ENCODE measurements at places on chromosomes 11 and 22.
A peak's percentile ranks its signal among the peaks of the same experiment; 100 is the strongest.

DNA sequence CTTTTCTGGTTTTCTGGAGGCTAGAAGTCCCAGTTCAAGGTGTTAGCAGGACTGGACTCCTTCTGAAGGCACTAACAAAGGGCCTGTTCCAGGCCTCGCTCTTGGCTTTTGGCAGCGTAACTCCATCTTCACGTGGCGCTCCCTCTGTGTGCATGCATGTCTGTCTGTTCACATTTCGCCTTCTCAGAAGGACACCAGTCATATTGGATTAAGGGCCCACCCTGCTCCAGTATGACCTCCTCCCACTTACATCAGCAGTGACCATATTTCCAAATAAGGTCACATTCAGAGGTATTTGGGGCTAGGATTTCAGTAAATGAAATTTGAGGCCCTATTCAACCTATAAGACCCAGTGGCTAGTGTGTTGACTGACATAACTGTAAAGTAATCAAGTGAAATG lies 20.0 kb downstream of the APLP2 start:
- DNase-seq = no peak

DNA sequence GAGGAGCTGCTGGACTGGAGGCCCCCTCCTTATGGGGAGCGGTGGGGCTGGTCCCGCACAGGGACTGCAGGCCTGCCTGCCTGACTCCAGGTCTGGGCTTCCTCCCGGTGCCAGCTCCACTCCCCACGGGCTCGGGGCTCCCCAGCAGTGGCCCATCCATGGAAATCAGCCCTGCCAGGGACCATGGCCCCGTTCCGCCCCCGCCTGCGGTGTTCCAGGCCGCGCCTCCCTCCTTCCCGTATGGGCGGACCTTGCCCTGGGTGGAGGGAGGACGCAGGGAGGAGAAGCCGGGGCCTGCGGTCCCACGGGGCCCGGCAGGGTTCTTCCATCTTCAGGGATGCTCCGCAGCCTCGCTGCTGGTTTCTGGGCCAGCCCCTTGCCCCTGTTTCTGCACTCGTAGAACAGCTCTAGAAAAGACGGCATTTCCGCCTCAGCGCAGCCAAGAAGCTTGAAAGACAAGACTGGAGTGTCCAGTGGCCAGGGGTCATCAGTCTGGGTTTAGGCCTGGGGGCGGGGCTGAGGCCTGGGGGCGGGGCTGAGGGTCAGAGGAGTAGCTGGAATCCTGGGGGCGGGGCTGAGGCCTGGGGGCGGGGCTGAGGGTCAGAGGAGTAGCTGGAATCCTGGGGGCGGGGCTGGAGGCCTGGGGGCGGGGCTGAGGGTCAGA lies 1330.6 kb downstream of the BRD1 start:
- no peak for DNase-seq

DNA sequence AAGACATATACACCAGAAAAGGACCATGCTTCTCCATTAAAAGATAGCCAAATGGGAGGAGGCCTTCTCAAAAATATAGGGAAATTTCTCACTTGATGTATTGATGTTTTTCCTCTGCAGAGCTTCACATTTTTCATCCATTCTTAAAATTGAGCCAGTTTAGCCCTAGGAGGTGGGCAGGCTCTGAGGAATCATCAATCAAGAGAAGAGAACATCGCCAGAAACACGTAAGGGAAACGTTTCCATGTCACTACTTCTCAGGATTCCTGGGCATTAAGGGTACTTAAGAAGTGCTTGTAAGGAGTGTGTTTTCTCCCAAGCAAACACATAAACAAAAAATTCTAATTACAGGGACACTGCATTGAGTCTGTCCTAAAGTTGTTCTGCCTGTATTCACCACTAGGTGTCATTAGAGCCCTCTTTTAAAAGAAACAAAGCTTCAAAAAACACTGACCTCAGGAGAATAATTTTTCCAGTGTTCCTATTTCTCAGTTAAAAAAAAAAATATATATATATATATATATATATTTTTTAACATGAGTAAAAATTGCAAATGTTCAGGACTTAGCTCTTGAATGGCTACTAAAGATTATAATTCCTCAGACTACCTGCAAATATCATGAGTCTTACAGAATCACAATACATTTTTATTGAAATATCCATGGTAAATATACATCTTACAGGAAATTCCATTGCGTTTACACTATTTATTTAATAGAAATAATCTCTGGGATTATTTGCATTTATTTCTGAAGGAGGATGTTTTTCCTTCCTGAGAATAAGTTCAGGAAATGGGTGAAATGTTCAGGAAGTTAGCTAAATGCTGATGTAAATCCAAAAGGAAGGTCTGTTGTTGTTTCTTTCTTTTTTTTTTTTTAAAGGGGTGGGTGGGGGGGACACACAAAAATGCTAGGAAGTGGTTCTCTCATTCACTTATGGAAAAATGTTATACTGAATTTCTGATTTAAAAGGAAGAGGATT lies 16.0 kb downstream of the FZD4 start:
- DNase-seq = no peak

GRCh38 chr11:119416606-119417580 lies 6.1 kb downstream of the THY1 start:
- no peak for DNase-seq

DNA sequence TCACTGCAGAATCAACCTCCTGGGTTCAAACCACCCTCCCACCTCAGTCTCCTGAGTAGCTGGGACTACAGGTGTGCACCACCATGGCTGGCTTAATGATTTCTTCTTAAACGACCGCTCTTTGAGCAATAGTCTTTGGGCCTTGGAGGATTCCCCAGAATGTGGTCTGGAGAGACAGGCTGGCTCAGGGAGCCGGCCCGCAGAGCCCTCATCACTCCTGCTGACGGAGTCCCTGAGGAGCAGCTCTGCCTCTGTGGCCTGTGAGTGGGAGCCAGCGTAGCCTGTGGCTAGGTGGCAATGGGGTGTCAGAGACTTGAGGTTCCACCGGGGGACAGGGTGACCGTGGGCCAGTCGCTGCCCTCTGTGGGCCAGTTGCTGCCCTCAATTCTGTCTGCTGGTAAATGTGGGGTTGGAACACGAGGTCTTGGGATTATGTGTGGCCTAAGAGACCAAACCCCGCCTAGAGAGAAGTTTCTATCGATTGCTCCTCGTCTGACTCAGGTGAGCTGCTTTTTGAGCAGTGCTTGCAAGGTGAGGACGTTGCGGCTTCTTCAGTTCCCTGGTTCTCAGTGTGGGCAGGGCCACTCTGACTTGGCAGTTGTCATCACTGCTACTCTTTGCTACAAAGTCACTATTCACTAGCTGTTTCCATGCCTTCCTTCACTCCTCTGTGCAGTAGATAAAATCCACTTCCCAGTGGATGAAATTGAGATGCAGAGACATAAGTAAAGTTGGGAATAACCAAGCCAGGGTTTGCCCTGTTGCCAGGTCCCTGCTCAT lies 124.8 kb upstream of the NECTIN1 start:
- no peak for DNase-seq

- DNase-seq = no peak
Observed at GRCh38 chr11:119337581-119338317, 2.9 kb downstream of the C1QTNF5 start.

GRCh38 chr11:44592125-44592940 lies 26.9 kb downstream of the CD82 start:
- DNase-seq = no peak

- no peak for DNase-seq
Observed at GRCh38 chr22:48746789-48747425, 1080.8 kb downstream of the BRD1 start.

DNA sequence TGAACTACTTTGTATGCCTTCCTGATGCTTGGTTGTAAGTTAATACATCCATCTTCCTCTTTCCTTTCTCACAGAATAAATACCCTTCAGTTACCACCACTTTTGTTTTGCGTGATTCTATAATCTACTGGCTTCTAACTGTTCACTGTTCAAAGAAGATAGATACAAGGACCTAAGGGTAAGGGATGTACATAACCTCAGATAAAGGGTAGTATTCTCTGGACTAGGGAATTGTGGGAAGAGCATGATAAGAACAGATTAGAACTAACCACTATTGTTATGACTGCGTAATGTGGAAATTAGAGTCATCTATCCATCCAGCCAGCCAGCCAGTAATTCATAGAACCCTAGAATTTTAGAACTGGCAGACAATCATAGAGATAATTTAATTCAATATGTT lies 36.4 kb downstream of the MAP6 start:
- no peak for DNase-seq

DNA sequence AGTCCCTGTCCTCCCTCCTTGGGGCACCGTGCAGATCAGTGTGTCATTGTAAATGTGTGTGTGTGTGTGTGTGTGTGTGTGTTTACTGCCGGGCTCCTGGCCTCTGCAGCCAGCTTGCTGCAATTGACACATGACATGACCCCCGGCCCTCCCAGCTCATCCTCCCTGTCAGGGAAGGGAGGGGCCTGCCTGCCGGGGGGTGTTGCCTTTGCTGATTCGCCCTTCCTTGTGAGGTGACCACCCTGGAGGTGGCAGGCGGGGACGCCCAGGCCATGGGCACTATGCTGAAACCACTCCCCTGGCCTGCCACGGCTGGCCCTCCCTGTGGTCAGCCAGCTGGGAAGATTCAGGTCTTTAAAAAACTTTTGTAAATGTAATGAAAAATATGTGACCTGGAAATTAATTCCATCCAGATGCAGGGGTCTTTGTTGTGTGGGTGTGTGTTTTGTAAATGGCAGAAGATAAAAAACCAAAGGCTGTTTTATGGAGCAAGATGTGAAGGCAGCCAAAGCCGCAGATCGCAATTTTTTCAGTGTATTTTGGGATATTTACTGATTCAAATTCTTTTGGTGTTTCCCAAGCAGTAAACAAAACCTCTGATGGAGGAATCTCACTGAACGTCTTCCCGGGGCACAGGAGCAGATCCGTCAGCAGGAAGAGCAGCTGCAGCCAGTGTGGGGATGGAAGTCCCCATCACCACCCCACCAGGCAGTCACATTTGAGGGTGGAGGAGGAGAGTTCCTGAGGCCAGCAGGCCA lies 23.2 kb downstream of the SHISAL1 start:
- DNase-seq = no peak

DNA sequence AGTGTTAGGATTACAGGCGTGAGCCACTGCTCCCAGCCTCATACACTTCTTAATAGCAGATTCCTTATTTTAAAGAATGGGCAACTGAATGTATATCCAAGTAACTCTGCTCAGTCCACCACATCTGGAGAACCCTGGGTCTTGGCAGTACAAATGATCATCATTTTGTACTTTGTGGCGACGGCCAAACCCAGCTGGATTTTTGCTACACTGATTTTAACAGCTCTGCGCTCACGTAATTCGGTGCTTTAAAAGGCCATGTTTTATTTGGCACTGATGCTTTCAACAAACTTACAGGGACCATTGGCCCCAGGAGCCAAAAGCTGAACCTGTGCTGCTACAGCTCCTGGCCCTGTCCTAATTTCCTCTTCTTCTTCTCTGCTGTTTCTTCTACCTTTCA lies 60.8 kb upstream of the PDE3B start:
- no peak for DNase-seq

DNA sequence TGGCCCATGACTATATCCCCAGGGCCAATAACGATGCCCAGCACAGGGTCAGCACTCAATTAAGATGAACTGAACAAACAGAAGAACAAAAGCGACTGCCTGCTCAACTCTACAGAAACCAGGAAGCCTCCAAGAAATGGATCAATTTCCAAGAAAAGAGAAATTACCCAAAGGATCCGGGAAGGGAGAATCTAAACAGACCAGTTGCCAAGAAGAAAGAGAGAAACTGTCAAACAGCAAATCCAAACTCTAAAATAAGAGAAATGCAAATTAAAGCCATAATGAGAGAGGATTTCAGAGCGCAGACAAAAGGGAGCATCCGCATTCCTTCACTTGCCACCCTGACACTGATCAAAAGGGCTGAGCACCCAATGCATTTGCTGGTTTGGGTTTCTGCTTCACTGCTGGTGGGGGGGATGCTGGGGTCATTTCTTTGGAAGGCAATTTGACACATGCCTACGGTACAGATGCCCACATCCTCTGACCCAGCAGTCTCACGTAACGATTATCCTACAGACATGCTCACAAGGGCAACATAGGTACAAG lies 37.7 kb upstream of the RFPL3 start:
- no peak for DNase-seq

- peak; percentile 24 for DNase-seq
Observed at GRCh38 chr11:95556342-95557163, 233.0 kb downstream of the FAM76B start.

DNA sequence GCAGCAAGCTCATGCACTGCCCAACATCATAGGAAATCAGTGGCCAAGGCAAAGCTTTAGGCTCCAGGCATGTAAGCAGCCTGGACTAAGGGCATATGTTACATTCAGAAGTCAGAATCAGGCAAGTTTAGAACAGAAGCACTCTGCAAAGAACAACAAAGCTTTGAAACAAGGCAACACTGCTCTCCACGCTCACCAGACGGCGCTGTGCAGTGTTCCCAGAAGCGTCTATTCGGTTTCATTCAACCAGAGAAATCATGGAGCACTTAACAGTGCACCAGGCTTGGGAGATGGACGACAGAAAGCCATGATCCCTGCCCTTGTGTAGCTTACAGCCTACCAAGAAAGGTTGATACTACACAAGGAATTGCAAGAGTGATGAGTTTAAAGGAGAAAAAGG lies 555.8 kb downstream of the BUD13 start:
- DNase-seq = peak; percentile 7

GRCh38 chr22:26362471-26362870 lies 66.6 kb upstream of the ASPHD2 start:
- DNase-seq = no peak

GRCh38 chr11:112523951-112524350 lies 263.3 kb upstream of the PLET1 start:
- no peak for DNase-seq

- DNase-seq = no peak
Observed at GRCh38 chr11:69554849-69555248, 73.4 kb downstream of the LINC01488 start.

GRCh38 chr22:20113551-20114310 lies 2.2 kb upstream of the RANBP1 start:
- DNase-seq = no peak

DNA sequence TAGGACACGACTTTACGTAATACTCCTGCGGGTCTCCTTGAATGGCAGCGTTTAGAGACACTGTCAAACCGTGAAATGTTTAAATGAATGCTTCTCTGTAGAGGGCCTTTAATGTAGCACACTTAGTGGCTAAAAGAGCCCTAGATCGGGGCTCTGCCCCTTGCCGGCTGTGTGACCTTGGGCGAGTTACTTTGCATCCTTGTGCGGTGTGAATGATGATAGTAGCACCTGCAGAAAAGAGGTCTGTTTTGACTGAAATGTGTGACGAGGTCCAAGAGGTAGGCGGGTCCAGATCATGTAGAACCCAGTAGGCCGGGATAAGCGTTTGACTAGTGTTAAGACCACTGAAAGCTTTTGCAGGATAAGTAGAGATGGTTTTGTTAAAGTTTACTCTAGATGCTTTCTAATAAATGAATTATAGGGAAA lies 866 bp downstream of the MED17 start:
- no peak for DNase-seq

GRCh38 chr22:45303181-45303580 lies 6.6 kb upstream of the FAM118A start:
- DNase-seq = no peak

GRCh38 chr11:131402040-131402439 lies 31.6 kb downstream of the NTM start:
- DNase-seq = no peak

GRCh38 chr11:85167471-85167870 lies 459.7 kb downstream of the DLG2 start:
- no peak for DNase-seq

- DNase-seq = no peak
Observed at GRCh38 chr11:124551189-124551588, 7.7 kb upstream of the OR8B12 start.
